Smooth muscle cell of trachea (primary cell): ENCODE measurements at places on chromosomes 2 and 18. TPM values are rescaled to one million over a fixed set of nuclear protein-coding genes. Genes with fewer than 3 reads are reported as not detected.

The CD8A gene
- not detected in 2 replicates for total RNA-seq

The ACKR3 gene
- 0.73 and 3.0 TPM in 2 replicates for total RNA-seq

The RUFY4 gene
- not detected in 2 replicates for total RNA-seq

The CXCR2 gene
- total RNA-seq = not detected in 2 replicates

The NEU2 gene
- total RNA-seq = not detected in 2 replicates
